ENCODE measurements at places on chromosomes 3 and 15.

- DNase-seq = no peak
These were observed 224.8 kb upstream of the HES1 start for GRCh38 chr3:193910886-193911738.

GRCh38 chr3:55242921-55243320 is 244.2 kb downstream of the WNT5A start:
- DNase-seq = no peak

DNA sequence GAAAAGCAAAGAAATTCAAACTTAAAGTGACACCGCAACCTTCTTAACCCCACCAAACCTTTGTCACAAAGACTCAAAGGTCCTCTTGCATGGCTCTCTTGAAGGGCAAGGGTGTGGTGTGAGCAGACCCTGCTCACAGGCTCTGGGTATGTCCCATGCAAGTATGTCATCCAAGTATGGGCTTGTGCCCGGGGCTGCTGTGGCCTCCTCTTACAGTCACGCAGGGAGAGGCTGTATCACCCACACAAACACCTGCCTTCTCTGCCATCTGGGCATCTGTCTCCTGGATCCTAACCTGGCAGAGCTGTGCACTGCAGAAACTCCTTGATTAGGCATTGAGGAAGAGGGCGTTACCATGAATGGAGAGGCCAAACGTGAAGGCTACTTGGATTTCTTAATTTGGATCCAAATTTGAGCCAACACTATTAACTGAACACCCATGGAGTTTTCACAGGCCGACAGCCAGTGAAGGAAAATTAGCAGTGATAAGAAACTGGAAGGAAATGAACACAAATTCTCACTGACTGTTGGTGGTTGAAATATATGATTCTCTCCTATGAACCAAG is 146.6 kb downstream of the DUT start:
- no peak for DNase-seq

DNA sequence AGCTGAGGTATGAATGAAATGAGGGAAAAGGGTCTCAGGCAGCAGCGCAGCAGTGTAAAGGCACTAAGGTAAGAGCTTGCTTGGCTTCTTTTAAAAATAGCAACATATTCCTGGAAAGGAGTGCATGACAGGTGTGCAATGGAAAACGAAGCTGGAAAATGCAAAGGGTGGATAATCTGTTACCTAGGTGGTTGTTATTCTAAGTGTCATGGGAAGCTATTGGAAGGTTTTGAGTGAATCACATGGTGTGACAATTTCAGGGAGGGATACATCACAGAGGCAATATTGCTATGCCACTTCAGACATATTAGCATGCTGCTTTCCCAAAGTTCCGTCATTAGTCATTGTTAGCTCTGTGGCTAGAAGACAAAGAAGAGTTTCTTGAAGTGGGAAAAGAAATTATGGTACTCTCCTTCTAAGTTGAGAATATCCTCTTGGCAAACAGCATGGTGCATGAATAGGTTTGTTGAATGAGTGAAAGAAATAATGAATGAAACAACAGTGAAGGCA is 28.7 kb upstream of the TMEM45A start:
- DNase-seq = no peak

DNA sequence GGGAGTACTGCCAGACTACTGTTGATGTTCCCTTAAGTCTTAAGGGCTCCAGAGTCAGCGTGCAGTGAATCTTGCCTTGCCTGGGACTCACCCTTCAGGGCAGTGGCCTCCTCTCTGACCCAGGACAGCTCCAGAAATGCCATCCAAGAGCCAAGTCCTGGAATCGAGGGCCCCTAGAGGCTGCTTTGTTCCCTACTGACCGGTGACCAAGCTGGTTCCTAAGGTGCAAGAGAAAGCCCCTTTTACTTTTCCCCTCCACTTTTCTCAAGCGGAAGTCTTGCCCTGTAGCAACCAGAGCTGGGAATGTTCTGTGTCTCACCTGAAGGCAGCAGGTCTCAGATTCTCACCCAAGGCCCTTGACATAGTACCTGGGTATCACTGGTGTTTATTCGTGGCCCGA is 238.0 kb downstream of the DOCK3 start:
- DNase-seq = no peak

- no peak for DNase-seq
These were observed 44.1 kb downstream of the UMPS start for GRCh38 chr3:124774327-124774718.

GRCh38 chr3:183502237-183503181 is 53.0 kb downstream of the KLHL6 start:
- no peak for DNase-seq

DNA sequence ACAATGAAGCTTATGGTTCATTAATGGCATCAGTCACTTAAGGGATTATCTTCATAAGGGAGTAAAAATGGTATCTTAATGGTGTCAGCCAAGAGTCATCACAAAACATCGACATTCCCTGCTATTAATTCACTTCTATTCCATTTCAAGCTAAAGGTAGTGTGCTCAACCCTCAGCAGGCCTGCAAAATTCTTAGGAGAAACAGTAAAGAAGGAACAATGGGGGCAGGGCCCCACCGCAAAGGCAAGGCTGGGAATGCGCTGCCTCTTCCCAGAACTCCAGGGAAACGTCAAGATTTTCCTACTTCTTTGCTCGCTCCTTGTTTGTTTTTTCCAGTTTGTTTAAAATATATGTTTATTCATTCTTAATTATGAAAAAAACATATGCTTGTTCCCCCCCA is 187.3 kb upstream of the TSC22D2 start:
- no peak for DNase-seq

- no peak for DNase-seq
These were observed 25.5 kb upstream of the HACD2 start for GRCh38 chr3:123610331-123610730.

GRCh38 chr15:31077181-31077580 is 24.3 kb downstream of the TRPM1 start:
- no peak for DNase-seq

GRCh38 chr15:78667578-78668236 is 26.7 kb upstream of the CHRNB4 start:
- no peak for DNase-seq

- no peak for DNase-seq
These were observed 70.5 kb upstream of the ATP2C1 start for GRCh38 chr3:130823241-130823884.

- DNase-seq = no peak
These were observed 23.4 kb upstream of the CLEC3B start for GRCh38 chr3:45002720-45003119.

All from activated CD8-positive, alpha-beta memory T cell treated with anti-CD3 and anti-CD28 coated beads, Interleukin-2, amount 50 U/mL, for 4 hours (primary cell).